ENCODE measurements at places on chromosomes 13 and 19.
A peak's percentile ranks its signal among the peaks of the same experiment; 100 is the strongest.

- no peak for DNase-seq
Measured at GRCh38 chr19:16368385-16369305, 44.0 kb downstream of the KLF2 start.

- DNase-seq = no peak
Measured at GRCh38 chr13:91400671-91401070, 2.2 kb downstream of the GPC5 start.

DNA sequence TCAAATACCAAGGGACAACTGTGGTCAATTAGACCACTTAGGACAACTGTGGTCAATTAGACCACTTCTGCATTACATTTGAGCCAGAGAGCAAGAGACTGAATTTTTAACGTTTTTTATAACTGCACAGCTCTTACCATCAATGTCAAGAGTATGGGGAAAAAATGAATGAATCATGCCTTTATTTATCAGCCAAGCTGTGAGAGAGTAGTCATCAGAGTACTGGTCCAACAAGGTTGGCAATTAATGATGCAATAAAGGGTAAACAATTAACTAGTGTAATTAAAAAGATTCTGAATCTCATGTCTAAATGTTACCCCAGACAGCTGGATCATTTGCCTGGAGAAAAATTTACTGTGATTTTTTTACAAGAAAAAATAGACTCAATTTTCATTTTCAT lies 381.1 kb downstream of the LIG4 start:
- DNase-seq = no peak

DNA sequence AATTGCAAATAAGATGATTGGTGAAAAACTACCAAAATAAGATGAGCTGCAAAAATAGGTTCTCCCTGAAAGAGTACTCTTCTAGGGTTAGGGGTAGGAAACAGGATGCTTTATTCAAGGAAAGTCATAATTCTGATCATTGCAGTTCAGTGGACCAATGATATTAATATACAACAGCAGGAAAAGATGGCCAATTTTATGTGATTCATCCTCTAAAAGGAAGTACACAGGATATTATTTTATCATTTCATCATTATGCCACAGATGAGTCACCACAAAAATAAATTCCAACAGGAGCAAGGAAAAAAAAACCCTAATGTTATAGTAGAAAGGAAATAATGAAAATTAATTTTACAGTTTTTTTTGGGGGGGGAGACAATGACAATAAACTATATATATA lies 205.0 kb downstream of the NALCN start:
- DNase-seq = no peak

DNA sequence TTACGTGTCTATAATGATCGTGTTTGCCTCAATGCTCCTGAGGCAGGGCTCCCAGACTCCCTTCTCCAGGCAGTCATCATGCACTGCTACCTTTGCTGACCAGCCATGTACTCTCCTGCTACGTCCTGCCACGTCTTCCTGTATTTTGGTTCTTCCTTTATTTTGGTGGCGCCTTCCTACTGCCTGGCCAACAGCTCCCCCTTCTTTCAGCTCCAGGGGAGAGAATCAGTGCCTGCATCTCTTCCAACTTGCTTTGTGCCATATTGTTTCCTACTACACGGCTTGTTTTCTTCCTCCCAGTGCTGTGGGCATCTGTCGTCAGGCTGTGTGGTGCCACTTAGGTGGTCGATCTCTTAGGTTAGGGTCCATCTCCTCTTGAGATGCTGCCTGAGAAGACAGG lies 96.2 kb downstream of the FGF9 start:
- no peak for DNase-seq

DNA sequence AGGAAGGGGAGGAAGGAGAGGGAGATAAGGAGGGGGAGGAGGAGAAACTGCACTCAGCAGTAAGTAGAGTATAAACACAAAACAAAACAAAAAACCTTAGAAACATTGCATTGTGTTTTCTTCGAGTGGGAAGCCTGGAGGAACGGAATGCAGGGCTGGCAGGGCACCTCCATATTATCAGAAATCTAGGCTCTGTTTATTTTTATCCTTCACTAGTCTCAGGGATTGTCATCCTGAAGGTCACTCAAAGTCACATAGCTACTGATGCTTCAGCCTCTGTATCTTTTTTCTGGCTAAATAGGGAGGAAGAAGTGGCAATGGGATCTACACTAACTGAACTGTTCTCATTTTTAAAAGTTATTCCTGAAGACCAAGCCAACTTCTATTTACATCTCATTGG lies 467.8 kb downstream of the KCTD12 start:
- DNase-seq = no peak

DNA sequence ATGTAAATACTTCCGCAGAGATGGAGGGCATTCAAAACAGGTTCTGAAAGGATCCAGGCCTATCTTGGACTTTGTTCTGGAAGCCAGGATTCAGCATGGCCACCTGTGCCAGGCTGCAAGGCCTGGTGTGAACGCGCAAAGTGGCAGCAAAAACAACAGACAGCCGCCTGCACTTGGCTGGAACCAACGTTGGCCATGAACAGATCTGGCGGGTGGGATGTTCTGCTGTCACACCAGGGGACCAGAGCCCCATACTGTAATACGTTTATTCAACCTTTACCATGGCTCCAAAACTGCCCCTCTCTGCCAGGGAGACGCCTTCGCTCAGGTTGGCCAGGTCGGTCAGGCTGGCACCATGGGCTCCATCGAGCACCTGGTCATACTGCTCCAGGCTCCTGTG lies 69.7 kb downstream of the EPS15L1 start:
- DNase-seq = no peak

- no peak for DNase-seq
Measured at GRCh38 chr19:40241809-40242384, 15.4 kb upstream of the CCNP start.

DNA sequence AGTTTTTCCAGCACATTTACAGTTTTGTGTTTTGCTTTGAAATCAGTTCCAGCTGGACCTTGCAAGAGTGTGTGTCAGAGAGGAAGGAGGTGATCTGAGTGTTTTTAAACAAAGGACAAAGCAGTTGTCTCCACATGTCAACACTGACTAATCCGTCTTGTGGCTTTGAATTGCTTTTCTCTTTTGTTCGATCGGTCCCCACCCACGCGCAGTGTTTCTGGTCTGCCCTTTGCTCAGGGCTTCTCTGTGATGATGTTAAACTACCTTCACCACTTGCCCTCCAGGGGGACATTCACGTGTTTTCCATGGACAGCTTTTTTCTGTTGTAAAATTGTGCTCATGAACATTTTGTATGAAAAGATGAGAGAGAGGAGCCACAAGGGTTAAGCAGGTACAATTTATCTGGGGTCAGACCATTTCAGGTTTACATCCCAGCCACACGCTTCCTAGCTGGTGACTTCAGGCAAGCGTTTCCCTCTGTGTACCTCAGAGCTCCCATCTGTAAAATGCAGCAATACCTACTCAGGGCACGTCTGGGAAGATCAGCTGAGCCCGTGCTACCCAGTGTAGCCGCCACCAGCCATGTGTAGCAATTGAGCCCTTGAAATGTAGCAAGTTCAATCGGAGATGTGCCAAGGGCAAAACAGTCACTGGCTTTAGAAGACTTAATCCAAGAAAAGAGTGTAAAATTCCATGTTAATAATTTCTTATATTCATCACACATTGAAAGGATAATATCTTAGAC lies 13.5 kb upstream of the PLA2G4C start:
- peak; percentile 18 for DNase-seq

DNA sequence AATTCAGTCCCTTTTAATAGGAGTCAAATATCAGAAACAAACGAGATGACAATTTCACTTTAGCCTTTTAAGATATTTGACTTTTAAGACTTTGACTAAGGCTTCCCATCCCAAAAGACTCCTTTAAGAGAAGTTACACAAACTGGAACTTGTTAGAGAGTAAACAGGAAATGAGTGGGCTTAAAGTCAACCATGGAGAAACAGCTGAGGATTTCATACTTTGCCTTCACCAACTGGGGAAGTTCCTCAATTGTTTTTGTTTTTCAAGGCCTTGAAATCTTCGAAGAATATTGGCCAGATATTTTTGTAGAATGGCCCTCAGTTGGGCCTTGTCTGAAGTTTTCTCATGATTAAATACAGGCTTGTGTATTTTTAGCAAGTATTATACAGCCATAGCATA lies 227.3 kb downstream of the POU4F1 start:
- no peak for DNase-seq

DNA sequence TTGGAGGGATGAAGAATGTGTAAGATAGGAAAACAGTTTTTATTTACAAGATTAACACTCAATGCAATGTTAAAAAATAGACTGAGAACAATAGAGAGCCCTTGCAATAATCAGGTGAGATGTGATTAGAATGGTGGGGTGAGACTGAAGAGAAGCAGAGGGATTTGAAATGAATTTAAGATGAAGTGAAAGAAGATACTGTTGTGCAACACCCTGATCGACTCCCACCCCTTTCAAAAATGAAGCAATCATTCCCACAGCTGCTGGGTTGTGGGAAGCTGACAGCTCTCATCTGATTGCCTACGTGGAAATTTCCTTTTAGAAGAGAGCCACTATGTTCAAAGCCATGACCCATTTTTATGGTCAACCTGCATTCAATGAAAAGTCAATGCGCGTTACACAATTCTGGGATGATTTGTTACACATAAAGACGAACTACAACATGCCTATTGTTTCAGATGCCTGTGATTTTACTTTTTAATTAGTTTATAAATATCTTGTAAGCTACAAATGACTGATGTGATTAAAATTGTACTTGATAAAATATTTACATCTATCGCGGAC lies 1374.8 kb downstream of the PCDH9 start:
- DNase-seq = peak; percentile 70

DNA sequence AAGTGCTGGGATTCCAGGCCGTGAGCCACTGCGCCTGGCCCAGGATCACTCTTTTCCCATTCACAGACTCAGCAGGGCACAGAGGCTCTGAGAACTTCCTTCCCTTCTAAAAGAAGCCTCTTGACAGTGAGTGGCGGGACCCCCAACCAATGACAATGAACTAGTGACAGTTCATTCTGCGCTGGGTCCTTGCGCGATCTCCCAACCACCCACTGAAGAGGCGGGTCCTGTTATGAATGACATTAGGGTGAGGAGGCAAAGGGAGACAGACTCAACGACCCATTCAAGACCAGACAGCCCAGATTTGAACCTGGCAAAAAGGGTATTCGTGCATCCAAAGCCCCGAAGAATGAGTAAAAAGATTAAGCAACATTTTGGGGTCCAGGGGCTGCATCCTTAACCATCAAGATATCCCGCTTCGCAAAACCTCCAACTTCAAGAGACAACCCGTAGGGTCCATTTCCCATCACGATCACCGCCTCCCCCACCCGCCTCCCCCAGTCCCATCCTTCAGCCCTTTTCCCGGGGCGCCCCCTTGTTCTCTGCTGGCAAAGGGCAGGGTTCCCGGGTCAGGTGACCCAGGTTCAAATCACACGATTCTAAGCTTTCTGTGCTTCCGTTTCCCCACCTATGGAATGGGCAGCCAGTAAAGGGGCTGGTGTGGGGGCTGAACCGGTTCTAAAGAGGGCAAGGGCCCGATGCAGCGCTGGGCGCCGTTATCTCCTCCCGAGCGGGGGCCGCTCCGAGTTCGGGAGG lies 719 bp downstream of the SUGP2 start:
- DNase-seq = peak; percentile 97

DNA sequence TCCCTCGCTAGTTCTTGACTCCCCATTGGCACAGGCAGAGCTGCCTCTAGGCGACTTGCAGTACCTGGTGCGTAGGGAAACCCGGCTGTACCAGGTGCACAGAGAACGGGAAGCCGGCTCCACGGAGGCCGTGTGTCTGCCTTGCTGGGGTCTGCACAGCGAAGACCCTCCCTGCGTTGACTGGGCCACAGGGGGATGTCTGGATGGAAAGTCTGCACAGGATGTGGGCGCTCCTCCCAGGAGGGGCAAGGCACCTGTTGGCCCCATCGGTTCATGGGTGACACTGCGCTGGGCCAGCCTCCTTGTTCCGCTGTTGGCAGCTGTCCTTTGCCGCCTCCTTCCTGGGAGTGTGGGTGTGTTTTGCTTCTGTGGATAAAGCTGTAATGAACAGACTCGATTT lies 138.3 kb downstream of the TEX29 start:
- DNase-seq = no peak

GRCh38 chr19:50040967-50041366 lies 15.2 kb downstream of the ZNF473 start:
- DNase-seq = no peak

GRCh38 chr19:29939628-29940027 lies 2.4 kb upstream of the URI1 start:
- DNase-seq = no peak

DNA sequence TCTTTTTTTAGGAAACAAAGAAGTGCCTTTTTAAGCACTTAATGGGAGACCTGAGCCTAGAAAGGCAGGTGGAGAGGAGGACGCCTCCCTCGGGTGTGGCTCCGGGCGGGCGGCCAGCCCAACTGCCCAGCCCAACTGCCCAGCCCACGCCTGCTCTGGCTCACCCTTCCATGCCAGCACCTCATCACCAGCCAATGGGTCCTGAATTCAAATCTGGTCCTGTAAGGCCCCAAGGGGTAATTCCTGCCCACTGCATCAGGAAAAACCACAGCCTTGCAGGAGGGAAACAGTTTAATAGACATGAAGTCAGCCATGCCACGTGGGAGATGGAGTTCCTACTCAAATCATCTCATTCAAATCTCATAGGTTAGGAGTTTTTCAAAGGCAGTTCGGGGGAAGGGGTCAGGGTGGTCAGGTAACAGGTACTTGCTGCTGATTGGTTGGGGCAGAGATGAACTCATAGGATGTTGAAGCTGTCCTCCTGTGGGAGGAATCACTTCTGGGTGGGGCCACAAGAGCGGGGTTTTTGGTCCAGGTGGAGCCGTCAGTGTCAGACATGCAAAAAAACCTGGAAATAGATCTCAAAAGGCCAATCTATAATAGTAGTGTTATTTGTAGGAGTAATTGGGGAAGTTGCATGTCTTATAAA lies 64.9 kb downstream of the HSPH1 start:
- no peak for DNase-seq

DNA sequence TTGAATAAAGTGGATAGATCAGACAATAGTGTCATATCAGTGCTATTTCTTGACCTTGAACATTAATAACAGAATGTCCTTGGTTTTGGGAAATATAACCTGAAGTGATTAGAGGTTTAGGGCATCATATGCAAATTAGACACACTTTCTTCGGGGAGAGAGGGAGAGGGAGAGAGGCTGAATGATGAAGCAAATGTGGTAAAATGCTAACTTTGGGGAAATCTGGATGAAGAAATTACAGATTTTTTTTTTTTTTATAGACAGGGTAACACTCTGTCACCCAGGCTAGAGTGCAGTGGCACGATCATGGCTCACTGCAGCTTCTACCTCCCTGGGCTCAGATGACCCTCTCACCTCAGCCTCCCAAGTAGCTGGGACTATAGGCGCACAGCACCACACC lies 3.9 kb upstream of the NCR1 start:
- no peak for DNase-seq
